Retina (tissue), 1 donor: ENCODE measurements at places on chromosomes 3 and 15.
A peak's percentile ranks its signal among the peaks of the same experiment; 100 is the strongest.

GRCh38 chr3:122299872-122300460, 25.1 kb upstream of the CSTA start:
- DNase-seq: no peak

GRCh38 chr3:183287301-183287971, 34.4 kb downstream of the B3GNT5 start:
- DNase-seq: no peak

DNA sequence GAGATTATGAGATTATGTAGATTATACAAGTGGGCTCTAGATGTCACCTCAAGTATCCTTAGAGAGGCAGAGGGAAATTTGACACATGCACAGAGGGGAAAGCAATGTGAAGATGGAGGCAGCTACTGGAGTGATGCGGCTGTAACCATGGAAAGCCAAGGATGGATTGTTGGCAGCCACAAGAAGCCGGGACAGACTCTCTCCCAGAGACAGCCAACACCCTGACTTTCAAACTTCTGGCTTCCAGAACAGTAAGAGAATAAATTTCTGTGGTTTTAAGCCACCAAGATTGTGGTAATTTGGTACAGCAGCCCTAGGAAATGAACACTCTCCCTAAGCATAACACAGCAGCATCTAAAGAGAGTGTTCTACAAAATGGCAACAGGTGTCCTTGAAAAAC, 34.4 kb upstream of the PRICKLE2 start:
- no peak for DNase-seq

DNA sequence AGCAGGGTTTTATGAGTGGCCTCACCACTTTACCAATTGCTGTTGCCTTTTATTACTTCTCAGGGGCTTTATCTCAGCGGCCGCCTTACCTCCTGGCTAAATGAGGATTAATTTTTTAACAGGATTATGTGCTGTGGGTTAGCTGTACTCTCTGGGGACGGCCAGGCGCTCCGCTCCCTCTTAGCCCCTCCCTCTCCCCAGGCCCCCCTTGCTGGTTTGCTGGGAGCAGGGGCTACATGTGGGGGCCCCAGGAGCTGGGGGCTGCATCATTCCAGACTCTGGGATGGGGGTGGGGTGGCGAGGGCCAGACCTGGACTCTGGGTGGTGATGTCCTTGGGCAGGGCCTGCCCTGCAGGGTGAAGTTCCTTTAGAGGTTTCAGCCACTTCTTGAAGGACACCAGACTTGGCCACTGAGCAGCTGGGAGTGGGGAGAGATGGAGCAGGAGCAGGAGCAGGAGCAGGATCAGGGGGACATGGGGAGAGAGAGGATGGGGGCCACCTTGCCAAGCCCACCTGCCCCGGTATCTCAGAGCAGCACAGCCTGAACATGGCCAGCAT, 196.1 kb downstream of the GOLGA6L6 start:
- no peak for DNase-seq

DNA sequence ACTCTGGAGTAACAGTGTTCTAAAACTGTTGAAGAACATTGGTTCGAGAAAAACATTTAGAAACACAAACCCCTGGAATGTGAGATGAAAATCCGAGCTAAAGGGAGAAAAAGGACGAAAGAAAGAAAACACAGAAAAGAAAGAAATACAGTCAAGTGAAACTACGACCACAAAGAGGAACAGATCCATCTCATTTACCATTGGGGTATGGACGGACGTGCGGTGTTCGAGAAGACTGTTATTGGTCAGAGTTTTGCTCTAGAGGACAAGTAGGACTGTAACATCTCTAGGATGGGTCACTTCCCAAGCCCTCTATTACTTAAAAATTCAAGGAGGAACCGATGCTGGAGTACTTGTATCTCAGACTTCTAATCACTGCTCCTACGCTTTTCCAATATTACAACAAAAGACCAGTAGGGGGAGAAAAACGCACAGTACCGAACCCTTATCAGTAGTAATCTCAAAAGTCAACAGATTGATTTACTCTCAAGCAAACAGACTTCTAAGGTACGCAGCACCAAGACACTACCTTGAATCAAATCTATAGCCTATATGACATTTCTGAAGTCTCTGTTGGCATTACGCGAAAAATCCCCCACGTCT, 1.1 kb upstream of the PIK3CA start:
- peak; percentile 80 for DNase-seq

DNA sequence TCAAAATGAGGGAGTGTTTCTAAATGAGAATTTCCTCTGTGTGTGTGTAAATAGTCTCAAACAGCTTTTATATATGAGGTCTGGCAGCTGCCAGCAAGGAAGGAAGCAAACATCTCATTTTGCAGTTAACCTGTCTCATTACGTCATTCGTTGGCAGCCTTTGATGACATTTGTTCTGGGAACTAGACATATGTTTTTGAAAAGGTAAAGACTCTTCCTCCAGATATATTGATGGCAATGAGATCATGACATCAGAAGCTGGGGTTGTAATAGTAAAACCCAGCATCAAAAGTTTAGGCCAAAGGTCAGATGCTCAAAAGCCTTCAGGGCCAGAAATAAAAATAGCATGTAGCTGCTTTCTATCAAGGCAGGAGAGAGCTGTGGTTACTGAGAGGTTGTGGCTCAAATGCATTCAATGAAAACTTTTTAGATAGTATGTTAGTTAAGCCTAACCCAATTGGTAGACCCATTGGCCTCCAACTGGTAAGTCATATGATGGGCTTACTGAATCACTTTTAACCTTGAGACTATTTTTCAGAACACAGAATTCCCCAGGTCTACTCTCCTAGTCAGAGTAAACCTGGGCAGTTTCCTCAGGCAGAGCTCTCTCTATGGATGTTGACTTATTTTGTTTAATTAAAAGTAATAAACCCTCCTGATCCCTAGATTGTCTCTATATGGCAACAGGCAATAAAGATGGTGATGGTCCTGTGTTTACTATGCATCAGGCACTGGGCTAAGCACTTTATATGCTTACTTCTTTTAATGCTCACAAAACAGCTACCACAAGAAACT, 386.5 kb upstream of the CFAP20DC start:
- no peak for DNase-seq

- peak; percentile 32 for DNase-seq
Measured at GRCh38 chr3:114892131-114892879, 254.8 kb downstream of the ZBTB20 start.

GRCh38 chr3:29538610-29538958, 257.7 kb downstream of the RBMS3 start:
- DNase-seq: no peak

GRCh38 chr3:151841801-151842200, 27.9 kb downstream of the AADAC start:
- DNase-seq: no peak

DNA sequence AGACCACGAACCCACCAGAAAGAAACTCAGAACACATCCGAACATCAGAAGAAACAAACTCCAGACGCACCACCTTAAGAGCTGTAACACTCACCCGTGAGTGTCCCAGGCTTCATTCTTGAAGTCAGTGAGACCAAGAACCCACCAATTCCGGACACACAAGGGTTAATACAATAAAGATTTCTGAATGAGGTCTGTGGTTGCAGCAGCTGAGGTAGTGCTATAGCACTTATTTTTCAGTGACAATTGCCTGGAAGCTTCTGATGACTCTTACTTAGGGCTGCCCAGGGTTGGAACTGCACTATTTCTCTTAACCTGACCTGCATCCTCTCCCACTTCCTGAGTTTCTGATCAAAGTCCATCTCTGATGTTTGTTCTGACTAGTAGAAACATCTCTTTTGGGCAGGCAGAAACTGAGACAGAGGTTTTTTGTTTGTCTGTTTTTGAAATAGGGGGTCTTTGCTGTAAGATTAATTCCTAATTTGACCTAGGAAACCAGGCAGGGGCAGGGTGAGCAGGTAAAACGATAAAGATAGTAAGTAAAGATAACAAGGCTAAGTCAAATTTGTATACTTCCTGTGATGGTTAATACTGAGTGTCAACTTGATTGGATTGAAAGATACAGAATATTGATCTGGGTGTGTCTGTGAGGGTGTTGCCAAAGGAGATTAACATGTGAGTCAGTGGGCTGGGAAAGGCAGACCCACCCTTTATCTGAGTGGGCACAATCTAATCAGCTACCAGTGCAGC, 169.1 kb downstream of the GAP43 start:
- DNase-seq: no peak

GRCh38 chr15:42450425-42450790, 40.5 kb downstream of the ZNF106 start:
- DNase-seq: no peak

GRCh38 chr15:44289259-44289790, 806 bp downstream of the GOLM2 start:
- no peak for DNase-seq

DNA sequence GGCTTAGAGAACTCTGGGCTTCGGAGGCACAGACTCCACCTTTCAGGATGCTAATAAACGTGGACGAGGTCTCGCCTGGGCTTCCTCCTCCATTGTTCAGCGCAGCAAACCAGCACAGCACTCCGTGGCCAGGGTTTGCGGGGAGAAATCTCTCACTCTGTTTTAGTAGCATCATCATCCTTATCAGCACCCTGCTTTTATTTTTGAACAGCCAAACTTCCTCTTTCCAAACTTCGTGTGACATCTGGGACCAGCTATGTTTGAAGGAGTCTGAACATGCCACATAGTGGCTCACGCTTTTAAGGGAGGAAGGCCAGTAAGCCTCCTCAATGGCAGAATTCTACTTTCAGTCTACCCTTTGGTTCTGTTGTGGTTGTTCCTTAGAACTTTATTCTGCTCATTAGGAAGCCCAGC, 149.0 kb downstream of the PGPEP1L start:
- DNase-seq: no peak

- DNase-seq: no peak
Measured at GRCh38 chr3:16528106-16528505, 14.6 kb upstream of the RFTN1 start.

DNA sequence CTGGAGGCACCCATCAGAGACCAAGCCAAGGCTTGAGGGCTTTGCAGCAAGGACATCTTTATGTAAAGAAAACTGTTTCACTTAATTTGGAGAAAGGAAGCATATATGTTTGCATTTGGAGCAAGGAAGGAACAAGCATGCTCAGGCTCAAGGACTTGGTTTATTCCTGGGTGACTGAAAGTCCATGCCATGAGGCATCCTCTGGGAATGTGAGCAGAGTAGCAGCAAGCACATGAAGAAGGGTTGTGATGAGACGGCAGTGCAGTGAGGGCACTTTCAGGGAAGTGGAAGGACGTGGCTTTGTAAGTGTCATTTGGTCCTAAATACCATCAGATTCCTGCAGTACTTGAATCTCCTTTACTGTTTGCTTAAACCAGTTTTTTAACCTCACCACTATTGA, 26.8 kb downstream of the POLG start:
- DNase-seq: no peak

DNA sequence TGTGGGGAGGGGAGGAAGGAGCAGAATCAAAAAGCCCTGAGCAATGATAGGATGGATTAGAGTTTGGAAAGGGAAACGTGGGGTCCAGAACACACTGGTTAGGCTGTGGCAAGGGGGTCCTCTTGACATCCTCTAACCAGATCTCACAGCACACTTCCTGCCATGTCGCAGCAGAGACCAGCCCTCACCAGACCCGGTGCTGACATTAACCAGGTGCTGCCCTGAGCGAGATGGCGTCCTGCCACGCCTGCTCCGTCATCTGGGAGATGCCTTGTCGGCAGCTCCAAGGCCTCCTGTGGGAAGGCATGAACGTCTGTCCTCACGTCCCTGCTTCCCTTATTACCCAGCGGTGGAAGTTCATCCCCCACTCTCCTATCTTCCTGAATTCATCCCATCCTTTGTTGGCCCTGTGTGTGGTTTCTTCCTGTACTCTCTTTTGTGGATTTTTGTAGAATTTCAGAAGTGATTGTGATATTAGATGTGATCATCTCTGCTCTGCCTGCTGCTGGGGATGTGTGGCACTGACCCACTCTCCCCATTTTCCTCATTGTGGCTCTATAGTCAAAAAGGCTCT, 29.4 kb upstream of the MYZAP start:
- DNase-seq: no peak

GRCh38 chr3:105800320-105800719, 68.5 kb downstream of the CBLB start:
- no peak for DNase-seq

DNA sequence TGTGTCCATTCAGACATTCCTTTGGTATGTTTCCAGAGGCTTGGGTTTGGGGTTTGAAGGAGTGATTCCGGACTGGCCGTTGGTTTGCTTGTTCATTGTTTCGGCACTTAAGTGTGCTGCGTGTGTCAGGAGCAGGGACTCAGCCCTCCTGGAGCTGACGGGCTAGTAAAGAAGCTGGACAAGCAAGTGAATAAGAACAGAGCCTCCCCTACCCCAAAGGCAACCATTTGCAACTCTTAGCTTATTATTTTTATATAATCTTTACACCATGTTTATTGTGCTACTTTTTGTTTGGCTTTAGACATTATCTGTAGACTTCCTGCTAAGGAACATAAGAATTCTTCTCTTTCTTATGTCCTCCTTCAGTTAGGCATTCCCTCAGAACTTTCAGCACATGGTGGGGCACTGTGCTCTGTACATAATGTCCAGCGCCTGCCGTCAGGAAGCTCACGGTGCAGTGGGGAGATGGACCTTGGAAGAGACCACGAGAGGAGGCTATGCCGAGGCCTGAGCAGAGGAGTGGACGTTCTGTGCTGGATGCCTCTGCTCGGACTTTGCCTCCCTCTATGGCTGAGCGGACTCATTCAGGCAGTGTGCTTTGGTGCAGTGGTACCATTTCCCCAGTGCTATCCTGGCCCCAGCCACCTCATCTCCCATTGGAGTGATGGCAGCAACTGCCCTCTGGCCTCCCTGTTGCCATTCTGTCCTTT, 65.4 kb downstream of the EEFSEC start:
- no peak for DNase-seq

DNA sequence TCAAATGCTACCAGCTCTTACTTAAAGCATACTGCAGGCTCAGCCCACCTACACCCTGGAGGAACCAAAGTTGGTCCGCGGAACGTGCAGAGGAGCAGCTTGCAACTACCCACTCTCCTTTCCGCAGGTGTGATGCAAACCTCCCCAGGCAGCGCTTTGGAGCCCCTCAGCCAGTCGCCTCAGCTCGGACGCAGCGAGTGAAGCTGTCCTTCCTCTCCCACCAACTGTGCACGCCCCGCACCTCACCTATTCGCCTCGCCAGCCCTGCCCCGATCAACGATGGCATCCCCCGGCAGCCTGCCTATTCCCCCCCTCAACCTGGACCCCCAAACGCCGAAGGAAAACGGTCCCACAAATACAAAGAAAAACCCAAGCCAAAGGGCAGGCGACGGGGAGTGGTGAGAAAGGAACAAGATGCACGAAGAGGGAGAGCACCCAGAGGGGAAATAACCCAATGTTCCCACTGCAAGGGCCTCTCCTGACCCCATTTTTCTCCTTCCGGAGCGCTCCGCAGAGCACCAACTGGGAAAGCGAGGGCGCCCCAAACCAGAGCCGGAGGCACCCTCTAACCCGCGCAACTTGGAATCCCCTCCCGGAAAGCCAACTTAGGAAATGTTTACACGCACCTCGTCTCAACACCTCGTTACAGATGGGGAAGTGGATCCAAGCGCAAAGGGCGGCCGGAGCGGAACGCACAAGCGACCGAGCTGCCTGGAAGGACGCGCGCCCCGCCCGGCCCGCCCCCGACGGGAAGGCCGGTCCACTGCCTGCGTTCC, 665 bp downstream of the GLB1 start:
- DNase-seq: peak; percentile 79

- DNase-seq: no peak
Measured at GRCh38 chr3:153553605-153553945, 391.5 kb downstream of the RAP2B start.
